NCI-H446 treated with DMSO at 0.1 percent for 48 hours (cell line): ENCODE measurements at places on chromosomes 12 and 14.

DNA sequence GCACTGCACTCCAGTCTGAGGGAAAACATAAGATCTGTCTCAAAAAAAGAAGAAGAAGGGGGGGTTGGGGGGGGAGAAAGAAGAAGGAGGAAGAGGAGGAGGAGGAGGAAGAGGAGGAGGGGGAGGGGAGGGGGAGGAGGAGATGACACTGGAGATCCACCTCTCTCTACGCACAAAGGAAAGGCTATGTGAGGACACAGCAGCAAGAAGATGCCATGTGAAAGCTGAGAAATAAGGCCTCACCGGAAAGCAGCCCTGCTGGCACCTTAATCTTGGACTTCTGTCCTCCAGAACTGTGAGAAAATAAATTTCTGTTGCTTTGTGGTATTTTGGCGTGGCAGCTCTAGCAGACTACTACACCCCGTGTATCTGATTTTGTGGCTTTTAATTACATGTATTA is 477.9 kb downstream of the MED13L start:
- no peak for DNase-seq

- peak; percentile 10 for DNase-seq
These were observed 11.9 kb downstream of the CACNA2D4 start for GRCh38 chr12:1906579-1906978.

GRCh38 chr12:91423693-91424050 is 241.1 kb upstream of the DCN start:
- DNase-seq, result no peak

DNA sequence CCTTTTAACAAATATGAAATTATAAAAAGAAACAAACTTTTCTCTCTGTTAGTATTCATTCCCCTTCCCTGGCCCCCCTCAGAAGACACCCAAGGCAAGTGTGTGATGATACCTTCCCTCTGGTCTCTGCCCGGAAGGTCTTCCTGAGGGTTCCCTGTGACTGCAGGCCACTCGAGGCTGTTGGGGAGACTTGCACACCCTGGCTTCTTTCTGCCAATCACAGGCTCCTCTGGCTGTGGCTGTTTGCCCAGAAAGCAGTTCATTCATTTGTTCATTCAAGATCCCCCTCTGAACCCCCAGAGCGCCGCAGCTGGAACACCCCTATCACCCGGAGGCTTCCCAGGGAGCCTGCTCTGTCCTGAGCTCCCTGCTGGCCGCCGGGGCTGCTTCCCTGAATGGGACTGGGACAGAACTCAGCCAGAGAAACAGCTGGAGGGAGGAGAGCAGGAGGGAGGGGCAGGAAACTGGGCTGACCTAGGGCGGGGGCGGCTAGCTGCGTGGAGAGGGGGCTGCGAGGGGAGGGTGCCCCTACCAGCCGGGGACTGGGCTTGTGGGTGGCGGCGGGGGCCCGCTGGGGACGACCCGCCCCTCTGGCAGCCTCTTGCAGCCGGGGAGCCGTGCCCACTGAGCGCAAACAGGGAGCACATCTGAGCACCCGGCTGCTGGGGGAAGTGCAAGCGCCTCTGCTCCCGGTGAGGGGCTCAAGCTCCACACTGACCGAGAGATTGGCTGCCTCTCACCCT is at the start of gene CMKLR1:
TSS of gene CMKLR1 (minus strand) at position 397 of the 743 bp plus-strand sequence. CDS start 45,720 bp downstream, outside the sequence.
- no peak for DNase-seq

GRCh38 chr12:103687253-103687652 is 100.2 kb downstream of the STAB2 start:
- DNase-seq, result no peak

- DNase-seq, result no peak
These were observed 19.8 kb downstream of the ALDH6A1 start for GRCh38 chr14:74064426-74064825.

DNA sequence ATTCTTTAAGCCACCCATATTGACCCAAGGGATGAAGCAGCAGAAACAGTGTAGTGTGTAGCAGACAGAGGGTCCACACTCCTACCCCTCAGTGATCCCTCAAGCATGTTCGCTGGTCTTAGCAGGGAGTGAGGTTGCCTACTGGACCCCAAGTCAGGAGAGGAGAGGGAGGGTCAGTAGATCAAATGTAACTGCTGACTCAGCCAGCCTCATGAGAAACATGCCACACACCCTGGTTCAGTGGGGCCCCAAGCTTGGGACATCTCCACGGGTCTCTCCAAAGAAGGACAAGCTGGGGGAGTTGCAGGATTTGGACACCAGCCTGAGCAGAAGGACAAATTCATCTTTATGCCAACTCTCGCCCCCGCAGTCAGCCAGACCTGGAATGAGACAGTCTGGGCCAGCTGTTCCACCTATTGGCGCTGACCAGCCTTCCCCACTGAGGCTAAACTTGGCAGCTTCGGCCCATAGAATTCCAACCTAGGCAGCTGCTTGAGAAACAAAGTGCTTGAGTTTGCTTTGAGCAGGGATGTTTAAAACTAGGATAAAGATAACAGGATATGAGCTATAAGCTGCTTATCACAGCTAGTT is 66.0 kb upstream of the ACTN1 start:
- peak; percentile 73 for DNase-seq

DNA sequence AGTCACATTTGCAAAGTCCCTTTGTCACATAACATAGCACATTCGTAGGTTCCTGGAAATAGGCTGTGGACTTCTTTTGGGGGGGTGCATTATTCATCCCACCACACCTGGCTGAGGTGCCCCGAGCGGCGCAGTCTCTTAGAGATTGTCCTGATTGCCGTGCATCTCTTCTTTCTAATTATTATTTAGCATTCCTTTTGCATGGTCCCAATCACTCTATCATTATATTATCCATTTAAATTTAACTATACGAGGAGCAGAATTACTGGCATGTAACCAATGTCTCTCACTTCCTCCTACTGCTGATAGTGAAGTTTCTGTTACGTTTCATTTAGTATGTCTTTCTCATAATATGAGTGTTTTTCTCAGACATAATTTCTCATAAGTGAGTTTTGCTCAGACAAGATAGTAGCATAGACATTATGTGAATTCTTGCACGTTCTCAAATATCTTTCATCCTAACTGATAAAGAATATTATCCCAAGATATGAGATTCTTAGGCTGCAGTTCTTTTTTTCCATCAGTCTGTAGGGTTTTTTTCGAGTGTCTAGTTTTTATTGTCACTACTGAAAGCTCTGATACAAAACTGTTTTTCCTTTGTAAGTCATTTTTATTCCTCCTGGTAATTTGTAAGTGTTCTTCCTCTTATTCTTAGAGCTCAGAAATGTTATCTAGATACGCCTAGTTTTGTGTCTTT is 444.3 kb downstream of the NELL2 start:
- no peak for DNase-seq

- no peak for DNase-seq
These were observed 255.5 kb downstream of the SNAPC1 start for GRCh38 chr14:62017651-62018230.

GRCh38 chr14:51020024-51020710 is 74.7 kb downstream of the TRIM9 start:
- no peak for DNase-seq

GRCh38 chr12:24088751-24089509 is 139.5 kb upstream of the SOX5 start:
- DNase-seq, result no peak

DNA sequence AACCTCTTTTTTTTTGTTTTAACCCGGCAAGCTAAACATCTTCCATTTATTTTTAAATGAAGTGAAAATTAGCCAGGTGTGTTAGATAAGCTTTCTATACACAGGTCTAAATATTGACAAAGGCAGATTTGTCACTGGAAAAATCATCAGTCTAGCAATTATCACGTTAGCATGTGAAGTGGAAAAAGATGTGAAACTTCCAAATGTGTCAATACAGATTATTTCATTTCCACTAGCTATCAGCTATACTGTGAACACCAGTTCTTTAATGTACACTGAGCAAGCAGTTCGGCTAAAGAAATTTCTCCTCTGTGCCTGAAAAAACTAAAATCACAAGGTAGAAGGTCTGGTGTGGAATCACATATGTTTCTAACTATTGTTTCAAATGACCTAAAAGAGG is 96.6 kb upstream of the G2E3 start:
- DNase-seq, result no peak

- no peak for DNase-seq
These were observed 858.2 kb upstream of the FLRT2 start for GRCh38 chr14:84671776-84672175.

DNA sequence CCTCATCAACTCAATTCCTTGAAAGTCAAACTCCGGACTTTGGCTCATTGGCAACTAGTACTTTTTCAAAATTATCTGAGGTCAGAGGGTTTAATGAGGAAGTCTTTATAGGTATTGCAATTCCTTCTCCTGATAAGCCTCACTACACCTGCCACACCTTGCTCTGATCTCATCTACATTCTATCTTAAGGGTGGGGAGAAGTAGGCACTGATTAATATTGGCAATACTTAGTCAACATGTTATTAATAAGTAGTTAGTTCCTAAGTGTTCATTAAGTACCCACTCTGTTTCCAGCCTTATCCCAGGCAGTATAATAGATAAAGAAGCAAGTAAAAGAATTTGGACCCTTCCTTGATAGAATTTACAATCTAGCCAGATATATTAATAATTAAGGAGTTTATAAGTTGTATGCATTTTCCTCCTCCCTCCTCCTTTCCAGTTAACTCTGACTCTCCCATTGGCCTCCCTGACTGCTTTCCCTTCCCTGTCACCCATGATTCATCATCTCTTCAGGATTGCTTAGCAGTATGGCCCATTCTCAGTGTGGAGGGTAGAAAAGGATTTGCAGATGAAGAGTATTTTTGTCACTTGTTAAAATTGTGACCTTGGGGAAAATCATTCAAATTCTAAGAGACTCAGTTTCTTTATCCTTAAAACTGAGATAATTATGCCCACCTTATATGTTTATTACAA is 231.0 kb upstream of the ATP2B1 start:
- no peak for DNase-seq

- DNase-seq, result no peak
These were observed 75.3 kb downstream of the AACS start for GRCh38 chr12:125140279-125141209.

DNA sequence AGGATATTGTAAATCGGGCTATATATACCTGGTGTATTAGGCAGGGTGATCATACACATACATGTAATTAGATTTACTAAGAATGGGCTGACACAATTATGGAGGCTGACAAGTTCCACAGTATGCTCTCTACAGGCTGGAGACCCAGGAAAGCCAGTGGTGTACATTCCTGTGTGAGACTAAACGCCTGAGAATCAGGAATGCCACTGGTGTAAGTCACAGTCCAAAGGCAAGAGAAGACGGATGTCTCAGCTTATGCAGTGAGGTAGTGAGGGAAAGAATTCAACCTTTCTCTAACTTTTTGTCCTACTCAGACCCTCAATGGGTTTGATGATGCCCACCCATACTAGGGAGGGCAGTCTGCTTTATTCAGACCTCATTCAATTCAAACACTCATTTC is 57.1 kb downstream of the METTL25 start:
- no peak for DNase-seq

DNA sequence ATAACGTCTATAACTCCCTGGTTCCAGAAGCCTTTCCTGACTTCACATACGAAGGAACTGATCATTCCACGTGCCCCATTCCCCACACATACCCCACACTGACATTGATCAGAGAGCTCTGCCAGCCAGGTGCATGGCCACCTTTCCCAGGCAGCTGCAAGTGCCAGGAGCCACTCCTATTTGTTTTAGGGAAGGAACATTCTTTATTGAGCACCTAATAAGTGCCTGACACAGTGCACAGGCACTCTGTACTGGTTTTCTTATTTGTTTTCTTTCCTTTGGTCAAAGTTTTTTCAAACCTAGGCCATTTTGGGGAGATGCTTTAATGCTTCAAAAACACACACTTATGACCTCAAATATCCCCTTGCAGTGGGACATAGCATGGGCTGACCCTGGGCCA is 50.0 kb downstream of the PITPNM2 start:
- no peak for DNase-seq

DNA sequence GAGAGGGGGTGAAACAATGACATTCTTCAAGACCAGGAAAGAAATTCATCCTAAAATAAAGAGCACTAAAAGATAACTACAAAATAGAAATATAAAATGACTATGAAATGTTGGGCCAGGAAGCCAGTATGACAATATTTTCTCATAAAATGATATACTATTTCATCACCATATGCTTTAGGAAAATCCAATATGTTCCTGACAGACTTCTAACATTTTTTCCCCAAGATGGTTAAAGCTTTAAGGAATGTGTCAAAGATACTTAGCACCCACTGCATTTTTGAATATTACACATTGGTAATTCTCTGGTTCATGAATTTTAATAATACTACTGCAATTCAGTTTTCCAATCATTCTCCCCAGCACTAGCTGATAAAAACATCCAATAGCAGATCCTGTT is 87.7 kb upstream of the PLEKHG7 start:
- no peak for DNase-seq

DNA sequence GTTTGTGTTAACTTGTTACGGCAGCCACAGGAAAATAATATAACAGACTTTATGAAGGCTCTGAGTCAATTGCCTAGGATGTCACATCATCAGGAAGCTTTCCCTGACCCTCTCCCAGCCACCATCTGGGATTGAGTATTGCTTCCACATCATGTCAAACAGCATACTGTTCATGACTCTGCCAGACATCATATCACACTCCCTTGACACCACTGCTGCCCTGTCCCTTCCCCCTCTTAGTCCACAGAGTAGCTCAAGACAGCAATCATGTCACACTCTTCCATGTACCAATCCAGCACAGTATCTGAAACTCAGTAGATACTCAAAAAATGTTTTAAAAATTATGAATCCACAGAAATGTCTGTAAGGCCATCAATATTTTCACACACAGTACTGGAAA is 168.0 kb downstream of the PIK3C2G start:
- no peak for DNase-seq

DNA sequence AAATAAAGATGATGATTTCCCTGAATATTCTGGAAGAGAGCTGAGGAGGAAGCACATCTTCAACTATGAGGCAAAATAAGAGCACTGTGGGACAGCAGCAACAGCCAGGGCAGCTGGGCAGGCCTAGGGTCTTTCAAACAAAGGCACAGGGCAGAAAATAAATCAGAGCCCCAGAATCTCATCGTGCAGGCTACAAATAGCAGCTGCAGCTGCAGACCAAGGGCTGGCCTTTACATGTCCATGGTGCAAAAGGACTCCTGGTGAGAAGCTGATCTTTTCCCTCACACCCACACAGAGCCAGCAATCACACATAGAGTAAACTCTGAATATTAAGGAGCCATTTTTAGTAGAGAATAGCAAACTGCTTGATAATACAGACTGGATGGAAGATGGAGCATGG is 13.6 kb upstream of the MYBPC1 start:
- DNase-seq, result no peak

DNA sequence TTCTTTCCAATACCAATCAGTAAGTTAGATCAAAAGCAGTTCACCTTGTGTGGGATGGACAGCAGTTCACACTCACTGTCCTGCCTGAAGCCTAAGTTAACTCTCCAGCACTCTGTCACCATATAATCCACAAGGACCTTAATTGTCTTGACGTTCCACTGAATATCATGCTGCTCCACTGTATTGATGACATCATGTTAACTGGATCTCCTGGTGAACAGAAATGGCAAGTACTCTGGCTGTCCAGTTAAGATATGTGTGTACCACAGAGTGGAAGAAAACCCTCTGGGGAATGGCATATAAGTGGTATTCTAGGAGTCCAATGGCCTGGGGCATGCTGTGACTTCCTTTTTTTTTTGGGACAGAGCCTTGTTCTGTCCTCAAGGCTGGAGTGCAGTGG is 16.2 kb downstream of the CDKL1 start:
- no peak for DNase-seq

- DNase-seq, result no peak
These were observed 1094.4 kb downstream of the BCL11B start for GRCh38 chr14:98177551-98177950.

GRCh38 chr12:1360441-1361210 is 233.8 kb downstream of the FBXL14 start:
- DNase-seq, result no peak

- DNase-seq, result no peak
These were observed 55.7 kb downstream of the ERC1 start for GRCh38 chr12:1046727-1047126.
